Left cardiac atrium (tissue), 4 donors: ENCODE measurements at places on chromosomes 3 and 15. TPM values are rescaled to one million over a fixed set of nuclear protein-coding genes. Genes with fewer than 3 reads are reported as not detected.

GRCh38 chr3:150806185-150806835, 43.3 kb upstream of the SIAH2 start:
- DNase-seq, result no peak

DNA sequence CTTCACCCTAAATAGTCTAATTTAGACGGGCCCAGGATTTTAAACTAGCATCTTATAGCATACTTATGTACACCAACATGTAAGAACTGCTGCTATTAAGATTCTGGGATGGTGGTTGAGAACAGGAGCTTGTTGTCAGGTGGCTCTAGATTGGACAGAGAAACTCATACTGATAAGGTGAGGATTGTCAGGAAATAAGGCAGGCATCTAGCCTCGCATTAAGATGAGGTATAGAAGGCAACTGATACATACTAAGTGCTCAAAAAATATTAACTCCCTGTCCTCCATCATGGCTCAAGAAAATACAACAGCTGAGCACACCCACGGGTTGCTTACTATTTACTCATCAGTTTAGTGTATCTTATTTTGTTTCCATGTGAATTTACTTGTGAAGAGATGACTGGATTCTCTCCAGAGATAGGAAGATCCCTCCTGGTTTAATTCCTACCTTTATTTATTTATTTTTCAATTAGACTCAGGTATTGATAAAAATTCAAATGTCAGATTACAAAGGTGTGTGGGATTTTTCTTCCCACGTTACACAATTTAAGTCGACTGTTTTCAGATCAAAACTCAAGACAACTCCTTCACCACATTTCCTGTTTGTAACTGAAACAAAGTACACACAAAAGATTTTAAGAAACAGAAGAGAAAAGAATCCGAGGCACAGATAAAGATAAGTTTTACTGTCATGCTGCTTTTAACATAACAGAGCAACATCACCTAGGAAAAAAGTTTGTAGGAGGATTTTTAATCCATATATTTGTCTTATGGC, at the start of gene TRAT1:
Gene TRAT1, plus strand, starts transcription at position 664 of the 775 bp plus-strand sequence. CDS start 142 bp downstream, outside the sequence.
- no peak for DNase-seq

The CHDH gene
- total RNA-seq, result 6.6 TPM

GRCh38 chr15:28892789-28893610, 7.2 kb downstream of the APBA2 start:
- no peak for DNase-seq

DNA sequence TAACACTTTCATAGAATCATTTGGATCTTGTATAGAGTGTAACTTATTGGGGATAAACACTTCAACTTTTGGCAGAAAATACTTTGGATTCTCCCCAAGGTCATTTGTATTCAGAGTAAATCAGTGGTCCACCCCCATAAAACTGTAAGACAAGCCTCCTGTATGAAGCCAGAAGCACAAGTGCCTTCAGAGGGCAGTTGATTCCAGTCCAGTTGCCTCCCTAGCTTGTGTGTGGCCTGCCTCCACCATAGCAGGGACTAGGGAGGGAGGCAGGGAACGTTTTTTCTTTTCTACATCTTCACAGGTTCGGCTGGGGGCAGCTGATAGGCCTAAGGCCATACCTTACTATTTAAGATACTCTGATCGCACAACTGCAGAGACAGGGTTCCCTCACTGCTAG, 11.6 kb downstream of the GORASP1 start:
- DNase-seq, result no peak
